ENCODE measurements at places on chromosomes 4 and X.

DNA sequence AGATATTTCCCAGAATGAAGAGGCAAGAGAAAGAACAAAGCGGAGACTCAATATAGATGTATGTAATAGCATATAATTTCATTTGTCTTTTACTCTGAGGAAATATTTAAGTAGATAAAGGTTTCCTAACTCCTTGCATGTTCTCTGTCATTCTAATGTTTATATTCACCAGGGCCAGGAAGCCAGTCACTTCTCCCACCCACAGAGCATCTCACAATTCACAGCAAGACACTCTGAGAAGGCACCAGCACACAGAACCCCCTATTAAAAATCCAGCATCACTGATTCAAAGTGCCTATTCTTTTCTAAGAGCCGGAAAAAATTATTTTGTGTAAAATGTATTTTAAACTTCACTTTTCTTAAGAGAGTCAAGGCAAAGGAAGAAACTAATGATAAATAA is 927.1 kb downstream of the C4orf33 start:
- DNase-seq, result no peak

DNA sequence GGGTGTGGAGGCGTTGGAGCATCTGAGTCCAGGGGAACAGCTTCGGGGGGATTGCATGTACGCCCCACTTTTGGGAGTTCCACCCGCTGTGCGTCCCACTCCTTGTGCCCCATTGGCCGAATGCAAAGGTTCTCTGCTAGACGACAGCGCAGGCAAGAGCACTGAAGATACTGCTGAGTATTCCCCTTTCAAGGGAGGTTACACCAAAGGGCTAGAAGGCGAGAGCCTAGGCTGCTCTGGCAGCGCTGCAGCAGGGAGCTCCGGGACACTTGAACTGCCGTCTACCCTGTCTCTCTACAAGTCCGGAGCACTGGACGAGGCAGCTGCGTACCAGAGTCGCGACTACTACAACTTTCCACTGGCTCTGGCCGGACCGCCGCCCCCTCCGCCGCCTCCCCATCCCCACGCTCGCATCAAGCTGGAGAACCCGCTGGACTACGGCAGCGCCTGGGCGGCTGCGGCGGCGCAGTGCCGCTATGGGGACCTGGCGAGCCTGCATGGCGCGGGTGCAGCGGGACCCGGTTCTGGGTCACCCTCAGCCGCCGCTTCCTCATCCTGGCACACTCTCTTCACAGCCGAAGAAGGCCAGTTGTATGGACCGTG is 2.2 kb downstream of the AR start:
- DNase-seq, result no peak

DNA sequence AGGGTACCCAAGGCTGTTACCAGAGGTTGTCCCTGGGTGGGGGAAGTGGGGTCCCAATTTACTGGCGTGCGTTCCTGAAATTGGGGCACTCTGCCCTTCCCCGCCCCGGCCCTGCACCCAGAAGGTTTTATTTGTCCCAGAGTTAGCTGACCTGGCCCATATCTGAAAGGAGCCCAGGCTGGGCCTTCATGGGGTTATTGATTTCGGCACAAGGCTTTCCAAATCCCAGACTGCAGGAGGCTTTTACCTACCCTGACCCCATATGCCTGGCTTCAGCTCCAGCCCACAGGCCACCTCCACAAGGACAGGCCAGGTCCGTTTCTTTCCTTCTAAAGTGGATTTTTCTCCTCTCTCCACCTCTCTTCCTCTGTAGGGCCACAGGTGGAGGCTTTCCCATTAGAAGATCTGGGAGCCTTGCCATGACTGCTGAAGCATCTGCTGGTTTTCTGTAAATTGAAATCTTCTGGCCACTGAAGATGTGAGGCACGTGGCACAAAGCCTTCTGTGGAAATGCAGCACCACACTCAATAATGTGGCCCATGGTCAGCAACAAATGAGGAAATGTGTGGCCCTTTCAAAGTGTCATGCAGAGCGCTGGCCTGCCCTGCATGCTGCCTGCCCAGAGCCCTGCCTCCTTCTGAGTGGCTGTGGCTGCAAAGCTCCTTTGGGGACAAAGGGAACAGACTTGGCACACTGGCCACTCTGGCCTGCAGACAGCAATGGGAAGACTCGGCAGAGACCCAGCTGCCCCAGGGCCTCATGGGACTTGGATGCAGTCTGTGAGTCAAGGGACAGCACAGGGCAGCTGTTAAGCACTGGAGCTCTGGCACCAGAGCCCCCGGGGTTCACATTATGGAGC is 43.1 kb upstream of the MTM1 start:
- DNase-seq, result no peak

DNA sequence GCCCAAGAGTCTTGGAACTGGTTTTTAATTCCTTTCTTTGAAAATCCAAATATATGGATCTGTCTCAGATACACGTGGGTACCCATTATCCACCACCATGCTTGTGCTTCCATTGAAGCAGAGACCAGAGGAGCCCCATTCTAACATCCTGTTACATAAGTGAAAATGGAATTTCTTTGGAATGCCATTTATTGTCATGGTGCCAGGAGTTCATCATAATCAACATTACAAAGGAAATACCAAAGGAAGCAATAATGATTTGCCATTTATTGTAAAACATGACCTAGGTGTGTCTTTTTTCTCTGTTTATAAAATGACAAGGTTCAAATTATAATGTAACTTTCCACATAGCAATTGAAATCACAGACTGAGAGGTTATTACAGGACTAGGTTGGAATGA is 61.7 kb downstream of the PALLD start:
- no peak for DNase-seq

DNA sequence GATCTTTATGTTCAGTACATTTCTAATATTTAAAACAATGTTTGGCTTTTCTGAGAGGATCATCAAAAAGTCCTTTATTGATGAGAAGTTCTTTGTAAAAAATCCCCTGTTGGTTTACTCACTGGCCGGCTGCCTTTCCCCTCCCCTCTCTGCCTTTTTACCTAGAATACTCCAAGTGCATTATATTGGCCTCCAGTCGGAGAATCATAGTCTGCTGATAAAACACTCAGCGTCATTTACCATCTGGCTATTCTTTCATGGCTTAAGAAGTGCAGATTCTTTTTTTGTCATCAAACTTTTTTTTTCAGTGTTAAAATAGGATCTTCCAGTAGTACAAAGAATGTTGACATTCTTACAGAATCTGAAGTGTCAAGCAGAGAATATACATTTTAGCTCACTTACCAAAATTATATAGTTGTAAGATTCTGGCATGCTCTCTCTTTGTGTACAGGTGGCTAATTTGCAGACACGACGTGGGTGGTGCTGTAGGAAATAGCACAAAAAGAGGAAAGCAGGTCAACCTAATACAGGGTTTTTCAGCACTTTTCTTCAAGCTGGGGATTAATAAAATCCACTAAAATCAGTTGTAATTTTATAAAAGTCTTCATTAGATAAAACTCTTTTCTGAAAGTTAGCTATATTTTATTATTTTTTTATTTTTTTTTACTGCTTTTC is 731.8 kb downstream of the KCTD8 start:
- no peak for DNase-seq

DNA sequence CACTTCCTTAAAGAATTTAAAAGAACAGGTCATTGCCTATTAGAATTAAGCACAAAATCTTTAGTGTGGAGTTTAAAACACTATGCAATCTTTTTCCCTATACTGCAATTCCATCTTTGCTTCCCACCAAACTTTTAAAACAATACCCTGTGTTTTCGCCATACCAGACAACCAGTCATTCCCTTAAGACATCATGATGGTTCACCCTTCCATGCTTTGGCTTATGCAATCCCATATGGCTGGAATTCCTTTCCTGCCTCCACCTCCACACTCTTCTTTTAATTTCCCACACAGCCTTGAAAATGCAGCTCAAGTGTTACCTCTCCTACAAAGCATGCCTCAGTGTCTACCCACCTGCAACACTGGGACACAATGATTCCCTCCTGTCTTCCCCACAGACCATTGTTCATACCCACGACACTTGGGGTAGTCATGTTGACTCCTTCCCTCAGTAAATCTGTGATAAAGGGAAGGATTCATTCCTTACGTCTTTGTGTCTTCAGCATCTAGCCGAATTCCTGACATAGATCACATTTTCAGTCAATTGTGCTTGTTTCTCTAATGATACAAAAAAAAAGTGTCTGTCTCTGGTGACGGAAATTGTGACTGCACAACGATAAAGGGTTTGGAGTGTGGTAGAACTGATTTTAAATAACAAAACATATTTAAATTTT is 166.3 kb downstream of the FNIP2 start:
- DNase-seq, result no peak

DNA sequence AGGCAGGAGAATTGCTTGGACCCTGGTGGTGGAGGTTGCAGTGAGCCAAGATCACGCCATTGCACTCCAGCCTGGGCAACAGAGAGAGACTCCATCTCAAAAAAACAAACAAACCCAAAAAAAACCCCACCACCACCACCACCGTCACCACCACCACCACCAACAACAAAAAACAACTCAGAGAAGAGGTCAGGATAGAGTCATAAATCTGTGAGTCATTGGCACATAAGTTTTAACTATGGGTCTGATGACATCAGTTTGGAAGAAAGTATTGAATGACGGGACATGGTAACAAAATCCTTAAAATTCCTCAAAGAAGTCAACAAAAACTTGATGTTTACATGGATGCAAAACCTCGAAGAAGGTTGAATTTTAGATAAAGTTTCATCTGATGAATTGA is 288.0 kb upstream of the SFRP2 start:
- DNase-seq, result no peak

GRCh38 chrX:14899607-14900006 is 26.4 kb downstream of the MOSPD2 start:
- DNase-seq, result no peak

GRCh38 chrX:14309431-14309830 is 219.9 kb upstream of the GLRA2 start:
- DNase-seq, result no peak

DNA sequence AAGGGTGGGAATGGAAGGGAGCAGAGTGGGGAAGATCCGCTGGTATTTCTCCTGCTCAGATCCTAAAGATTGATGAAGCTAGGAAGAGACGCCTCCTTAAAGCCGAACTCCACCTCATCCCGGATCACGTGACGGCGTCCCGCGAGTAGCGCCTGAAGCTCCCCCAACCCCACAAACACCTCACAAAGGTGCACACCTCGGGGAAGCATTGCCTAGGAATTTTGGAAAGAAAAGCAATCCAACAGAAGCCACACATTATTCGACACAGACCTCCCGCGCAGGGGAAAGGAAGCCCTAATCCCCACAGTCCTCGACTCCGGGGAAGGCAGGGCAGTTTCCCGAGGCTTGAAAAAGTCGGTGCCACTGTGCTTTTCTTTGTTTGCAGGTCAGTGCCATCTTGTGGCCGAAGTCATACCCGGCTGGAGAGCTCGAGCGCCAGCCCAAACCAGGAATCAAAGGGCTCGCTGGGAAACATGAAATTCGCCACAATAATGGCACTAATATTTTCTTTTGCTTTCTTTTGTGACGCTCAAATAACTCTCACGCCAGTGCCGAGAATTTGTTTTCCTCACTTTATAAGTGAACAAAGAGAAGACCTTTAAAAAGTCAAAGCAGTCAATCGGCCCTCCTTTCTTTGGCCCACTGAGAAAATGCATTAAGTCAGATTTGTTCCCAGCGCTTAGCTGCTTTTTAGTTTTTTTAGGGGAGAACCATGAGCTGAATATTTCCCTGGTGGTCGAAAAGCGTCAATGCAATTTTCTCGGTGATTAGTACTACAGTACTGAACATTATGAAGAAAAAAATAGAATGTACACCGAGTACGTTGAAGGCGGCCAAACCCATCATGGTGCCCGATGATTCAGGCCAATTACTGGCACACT is at the start of gene NPY1R:
Gene NPY1R (minus strand): TSS at position 71 of the 881 bp plus-strand sequence. CDS start 6,042 bp downstream, outside the sequence.
- no peak for DNase-seq

GRCh38 chr4:120055162-120055561 is 11.5 kb downstream of the MAD2L1 start:
- no peak for DNase-seq
